Cardiac septum (tissue), 1 donor: ENCODE measurements at places on chromosomes 3 and 15. TPM values are rescaled to one million over a fixed set of nuclear protein-coding genes. Genes with fewer than 3 reads are reported as not detected.

KAT2B gene
- 51.3 TPM for total RNA-seq

INKA1 gene
- 1.9 TPM for total RNA-seq

ZNF660 gene
- 1.8 TPM for total RNA-seq

GRCh38 chr3:39752751-39753150 lies 56.7 kb upstream of the MYRIP start:
- DNase-seq, result no peak

DNA sequence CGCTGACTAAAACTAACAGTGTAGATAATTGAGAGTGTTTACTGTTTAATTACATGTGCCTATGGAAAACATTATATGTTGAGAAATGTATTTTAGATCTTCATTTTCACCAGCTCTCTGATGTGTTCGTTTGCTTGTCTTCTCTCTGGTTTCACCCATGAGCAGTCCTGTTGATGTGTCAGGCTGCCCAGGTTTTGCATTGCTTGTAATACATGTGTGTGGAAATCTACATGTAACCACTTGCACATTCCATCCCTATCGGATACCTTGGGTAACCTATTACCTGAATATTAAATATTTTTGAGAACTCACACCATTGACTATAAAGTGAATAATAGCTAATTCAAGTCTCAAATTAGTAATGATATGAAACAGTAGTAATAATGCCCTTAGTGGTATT lies 13.1 kb downstream of the PPP4R2 start:
- no peak for DNase-seq

DNA sequence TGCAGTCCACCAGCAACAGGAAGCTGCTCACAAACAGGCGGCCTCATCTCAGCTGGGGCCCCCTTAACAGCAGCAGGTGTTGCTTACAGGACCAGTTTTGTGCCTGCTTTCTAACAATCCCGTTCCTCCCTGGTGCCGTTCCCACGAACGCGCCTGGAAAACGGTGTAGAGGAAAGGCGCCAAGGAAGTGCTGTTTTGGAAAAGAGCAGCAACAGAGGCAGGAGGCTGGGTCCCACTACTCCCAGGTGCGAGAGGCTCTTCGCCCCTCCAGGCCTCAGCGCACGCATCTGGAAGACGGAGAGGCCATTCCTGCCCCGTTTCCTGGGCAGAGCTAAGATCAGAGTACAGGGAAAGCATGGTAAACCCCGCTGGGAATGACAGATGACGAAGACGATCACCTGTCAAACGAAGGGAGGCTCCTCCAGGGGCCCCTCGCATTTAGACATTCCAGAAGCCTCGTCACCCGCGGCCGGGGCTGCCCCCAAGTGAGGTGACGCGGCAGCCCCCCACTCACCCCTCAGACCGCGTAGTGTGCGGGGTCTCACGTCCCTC lies 603 bp downstream of the SCAPER start:
- DNase-seq, result no peak

DNA sequence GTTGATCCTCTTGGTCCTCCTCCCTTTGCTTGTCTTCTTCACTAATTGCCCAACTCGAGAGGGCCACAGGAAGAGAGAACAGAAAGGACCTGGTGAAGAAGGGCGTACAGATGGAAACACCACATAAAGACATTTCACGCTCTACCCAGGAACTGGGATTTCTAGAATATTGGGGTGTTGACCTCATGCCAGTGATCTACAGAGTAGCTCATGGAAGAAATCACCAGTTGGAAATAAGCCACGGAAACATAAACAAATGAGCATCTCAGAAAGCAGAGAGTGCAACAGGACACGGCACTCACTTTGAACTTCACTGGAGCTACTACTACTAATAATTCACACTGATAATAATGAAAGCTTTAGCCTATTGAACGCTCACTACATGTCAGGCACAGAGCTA lies 84.6 kb upstream of the ARHGEF3 start:
- DNase-seq, result no peak
